Stimulated activated CD4-positive, alpha-beta T cell treated with anti-CD3 and anti-CD28 coated beads, Interleukin-15, amount 100 ng/mL, for 1 hour (primary cell): ENCODE measurements at places on chromosomes 12 and 14.

DNA sequence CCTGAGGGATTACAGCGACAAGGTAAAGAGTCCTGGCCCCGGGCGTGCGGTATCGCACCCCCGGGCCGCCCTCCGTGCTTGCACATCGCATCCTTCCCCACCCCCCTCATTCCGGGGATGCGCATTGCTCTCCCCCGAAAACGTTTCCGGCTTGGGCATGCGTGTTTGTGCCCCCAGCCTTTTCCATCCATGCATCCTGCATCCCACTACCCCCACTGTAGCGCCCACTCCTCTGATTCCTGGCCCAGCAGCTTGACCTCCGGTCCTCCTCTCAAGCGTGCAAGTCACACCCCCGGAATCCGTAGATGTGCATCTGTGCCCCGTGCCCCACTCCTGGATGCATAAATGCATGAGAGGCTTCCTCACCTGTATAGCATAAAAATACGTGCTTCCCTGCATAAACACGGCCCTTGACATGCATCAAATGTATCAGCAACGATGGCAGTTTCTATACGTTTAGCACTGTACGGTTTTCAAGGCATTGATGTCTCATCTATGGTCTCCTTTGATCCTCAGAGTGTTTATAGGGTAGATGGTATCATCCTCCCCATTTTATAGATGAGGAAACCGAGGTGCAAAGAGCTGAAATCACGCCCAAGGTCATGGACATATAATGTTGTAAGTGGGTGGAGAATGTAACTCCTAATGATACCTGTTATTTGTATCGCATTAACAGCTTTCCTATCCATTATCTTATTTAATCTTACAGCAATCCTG lies 484 bp downstream of the RIC8B start:
- DNase-seq, result no peak

- DNase-seq, result no peak
Observed at GRCh38 chr12:119198440-119198839, 19.7 kb downstream of the HSPB8 start.

GRCh38 chr14:87133073-87133801 lies 859.7 kb downstream of the GALC start:
- no peak for DNase-seq

DNA sequence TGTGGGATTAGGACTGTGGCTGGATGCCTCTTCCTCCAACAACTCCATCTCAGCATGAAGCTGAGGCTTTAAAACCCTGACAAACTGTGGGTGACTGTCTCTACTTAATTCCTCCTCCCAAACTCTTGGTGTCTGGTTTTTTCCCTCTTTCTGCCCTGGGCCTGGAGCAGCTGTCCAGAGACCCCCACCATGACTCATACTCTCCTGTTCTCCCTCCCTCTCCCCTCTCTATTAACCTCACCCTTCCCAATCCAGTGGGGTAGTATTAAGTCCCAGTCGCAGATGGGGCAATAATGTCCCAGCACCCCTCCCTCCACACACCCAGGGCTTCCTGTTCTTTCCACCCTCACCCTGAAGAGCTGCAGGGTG lies 2.0 kb upstream of the DNAJC14 start:
- no peak for DNase-seq

GRCh38 chr12:3246253-3246652 lies 169.1 kb downstream of the TSPAN9 start:
- DNase-seq, result no peak

DNA sequence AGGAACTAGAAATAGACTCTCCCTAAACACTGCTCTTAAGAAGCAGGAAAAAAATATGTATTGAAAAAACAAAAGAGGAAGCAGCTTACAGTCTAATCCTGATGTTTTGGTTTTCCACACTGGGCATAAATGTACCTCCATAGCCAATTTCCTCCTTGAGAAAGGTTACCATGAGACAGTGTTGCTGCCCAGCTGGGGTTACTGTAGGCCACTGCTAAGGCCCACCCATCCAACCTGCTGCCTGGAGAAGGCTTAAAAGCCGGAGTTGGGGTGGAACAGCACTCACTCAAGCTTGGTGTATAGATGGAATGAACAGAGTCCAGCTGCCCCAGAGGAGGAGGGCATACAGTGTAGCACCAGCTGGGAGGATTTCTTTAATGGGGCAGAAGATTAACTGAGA lies 41.1 kb downstream of the ERG28 start:
- DNase-seq, result no peak

- no peak for DNase-seq
Observed at GRCh38 chr12:57145460-57146059, 1.9 kb downstream of the LRP1-AS start.

DNA sequence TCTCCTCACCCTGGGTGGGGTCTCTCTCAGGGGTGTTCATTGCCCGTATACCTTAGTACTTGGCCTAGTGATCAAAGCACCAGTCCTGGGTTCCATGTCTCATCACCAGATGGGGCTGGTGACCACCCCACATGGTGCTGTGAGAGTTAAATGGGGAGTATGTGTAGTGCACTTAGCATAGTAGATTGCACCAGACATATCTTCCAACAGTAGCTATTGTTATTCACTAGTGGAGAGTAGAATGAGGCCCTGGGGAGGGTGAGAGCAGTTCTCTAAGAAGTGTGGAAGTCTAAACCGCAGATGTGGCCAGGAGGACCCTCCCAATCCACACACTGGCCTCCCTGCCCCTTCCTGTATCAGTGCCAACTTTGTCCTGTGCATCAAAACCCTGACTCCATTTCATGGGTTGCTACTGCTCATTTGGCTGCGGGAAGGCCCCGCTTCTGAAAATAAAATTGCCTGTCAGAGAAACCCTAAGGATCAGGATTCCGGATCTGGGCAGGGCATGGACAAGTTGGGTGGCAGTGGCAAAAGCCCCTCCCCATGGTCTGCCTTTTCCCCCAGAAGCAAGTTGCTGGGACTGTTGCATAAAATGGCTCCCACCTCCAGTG lies 4.4 kb downstream of the CD9 start:
- DNase-seq, result no peak

DNA sequence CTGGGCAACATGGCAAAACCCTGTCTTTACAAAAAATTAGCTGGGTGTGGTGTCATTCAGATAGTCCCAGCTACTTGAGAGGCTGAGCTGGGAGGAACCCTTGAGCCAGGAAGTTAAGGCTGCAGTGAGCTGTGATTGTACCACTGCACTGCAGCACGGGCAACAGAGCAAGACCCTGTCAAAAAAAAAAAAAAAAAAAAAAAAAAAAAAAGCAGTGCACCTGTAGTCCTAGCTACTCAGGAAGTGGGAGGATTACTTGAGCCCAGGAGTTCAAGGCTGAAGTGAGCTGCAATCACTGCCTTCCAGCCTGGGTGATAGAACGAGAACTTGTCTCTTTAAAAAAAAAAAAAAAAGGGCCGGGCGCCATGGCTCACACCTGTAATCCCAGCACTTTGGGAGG lies 5.6 kb downstream of the REM2 start:
- no peak for DNase-seq

- DNase-seq, result no peak
Observed at GRCh38 chr14:54756656-54757392, 145.8 kb downstream of the GCH1 start.

- no peak for DNase-seq
Observed at GRCh38 chr14:90319173-90319572, 12.6 kb downstream of the NRDE2 start.

GRCh38 chr12:54032086-54032619 lies 697 bp upstream of the HOXC5 start:
- DNase-seq, result no peak

DNA sequence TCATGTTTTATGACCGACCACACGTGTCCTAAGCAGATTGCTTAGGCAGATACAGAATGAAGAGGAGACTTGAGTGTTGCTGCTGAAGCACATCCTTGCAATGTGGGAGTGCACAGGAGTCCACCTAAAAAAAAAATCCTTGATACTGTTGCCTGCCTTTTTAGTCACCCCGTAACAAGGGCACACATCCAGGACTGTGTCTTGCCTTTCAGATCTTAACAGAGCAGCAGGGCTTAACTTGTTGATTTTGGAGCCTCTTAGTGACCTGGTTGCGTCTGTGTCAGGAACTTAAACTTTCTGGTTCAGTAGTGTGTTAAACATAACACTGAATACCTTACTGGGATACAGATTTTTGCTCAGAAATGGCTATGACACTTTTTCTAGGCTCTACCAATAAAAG lies 6.5 kb downstream of the EIF2B2 start:
- DNase-seq, result no peak

DNA sequence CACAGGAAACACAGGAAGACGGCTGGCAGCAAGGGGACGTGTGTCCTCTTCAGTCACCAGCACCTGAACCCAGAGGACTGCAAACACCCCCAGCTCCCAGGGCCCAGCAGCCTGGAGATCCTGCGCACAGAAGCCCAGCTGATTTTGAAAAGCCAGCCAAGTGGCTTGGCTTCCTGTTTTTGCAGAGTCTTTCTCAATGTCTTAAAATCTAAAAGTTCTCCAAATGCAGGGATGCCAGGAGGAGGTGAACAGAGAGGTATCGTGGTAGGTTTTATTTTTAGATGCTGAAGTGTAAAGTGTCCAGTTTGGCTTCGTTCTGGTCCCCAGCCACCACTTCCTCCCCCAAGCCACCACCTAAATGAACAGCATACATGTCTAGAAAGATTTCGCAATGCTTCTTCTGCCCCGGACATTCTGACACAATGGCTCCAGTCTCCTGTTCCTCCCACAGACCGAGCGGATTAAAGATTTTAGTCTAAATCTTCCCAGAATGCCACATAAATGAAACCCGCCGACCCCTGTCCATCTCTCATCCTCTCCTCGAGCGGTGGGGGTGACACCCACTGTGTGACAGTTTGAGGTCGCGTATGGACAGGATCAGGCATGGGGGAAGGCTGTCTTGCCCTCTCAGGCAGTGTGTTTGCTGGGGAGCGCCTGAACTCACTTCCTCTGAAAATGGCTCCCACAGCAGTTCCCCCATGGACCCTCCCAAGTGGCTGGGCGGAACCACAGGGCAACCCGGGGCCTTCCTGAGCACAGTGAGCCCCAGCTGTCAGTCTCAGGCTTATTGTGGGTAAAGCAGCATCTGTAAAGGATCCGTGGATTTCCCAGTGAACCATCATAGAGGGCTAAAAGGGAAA lies 41.6 kb downstream of the ITPK1 start:
- DNase-seq, result no peak

DNA sequence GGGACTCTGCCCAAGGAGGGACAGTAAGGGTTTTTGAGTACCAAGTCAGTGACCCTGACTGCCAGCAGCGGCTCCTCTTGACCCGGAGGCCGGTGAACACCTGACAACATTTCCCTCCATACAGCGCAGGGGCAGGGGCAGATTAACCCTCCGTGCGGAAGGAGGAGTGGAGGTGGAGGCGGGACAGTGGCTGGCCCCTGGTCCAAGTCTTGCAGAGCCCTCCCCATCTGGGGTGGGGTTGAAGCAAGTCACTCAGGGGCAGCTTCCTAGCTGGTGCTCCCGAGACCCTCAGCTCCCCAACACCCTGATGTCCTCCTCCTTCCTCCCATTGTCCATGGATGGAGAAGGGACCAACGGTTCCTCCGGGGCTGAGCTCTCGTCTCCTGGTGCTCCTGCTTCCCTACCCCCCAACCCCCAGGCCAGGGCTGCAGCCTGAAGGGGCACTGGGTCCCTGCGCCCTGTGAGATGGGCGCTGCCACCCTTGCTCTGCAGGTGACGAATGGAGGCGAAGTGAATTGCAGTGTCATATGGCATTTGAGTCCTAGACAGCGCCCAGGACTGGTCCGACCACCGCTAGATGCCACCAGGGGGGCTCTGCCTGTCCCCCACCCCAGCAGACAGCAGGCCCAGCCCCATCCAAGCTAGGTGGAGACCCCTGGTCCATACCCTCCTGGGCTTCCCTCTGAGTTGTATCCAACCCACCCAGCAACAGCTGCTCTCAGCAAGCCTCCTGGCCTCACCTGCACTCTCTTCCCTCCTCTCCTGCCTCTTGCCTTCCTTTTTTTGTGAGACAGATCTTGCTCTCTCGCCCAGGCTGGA lies 7.0 kb upstream of the AMN start:
- DNase-seq, result no peak

- DNase-seq, result no peak
Observed at GRCh38 chr12:99053616-99054362, 408.7 kb downstream of the APAF1 start.

DNA sequence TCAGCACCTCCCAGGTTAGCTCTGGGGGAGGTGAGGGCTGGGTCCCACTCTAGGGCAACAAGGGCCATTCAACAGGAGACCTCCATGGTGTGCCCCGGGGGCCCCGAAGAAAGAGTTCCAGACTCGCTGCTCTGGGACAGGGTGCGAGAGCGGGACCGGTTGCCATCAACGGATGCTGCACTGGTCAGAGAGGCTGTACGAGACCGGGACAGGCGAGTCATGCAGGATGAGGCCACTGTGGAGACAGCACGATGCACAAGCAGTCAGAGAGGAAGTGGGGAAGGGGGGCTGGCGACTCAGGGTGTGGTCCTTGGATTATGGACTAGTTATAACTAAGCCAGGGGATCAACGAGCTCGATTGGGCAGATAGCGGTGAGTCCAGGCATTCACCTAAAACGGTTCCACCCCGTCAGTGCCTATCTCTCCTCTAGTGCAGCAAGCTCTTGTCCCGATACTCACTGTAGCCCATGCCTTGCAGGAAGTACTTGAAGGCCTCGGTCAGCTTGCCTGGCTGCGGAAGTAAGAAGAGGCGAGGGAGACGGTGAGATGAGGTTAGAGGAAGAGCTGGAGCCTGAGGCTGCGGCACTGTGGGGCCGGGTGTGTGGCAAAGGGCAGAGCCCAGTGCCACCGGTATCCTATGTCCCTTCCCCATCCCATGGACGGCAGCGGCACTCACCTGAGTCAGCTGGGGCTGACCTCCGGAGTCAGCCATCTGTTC lies 7.2 kb downstream of the NDRG2 start:
- no peak for DNase-seq

DNA sequence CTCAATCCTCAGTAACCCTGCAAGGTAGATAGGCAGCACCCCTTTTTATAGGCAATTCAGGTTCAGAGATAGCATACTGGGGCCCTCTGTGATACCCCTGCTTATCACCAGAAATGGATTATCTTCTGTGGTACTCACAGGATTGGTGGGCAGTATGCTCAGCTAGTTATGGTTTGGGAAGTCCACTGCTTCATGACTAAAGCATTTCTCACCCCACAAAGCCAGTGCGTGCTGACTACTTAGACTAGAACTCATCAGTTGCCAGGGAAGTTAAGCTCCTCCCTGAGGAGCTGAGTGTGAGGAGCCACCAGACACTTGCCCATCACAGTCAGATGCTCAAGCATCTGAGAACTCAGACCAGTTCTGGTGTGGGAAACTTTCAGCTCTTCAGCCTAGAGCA lies 76.3 kb downstream of the SCAF11 start:
- no peak for DNase-seq

DNA sequence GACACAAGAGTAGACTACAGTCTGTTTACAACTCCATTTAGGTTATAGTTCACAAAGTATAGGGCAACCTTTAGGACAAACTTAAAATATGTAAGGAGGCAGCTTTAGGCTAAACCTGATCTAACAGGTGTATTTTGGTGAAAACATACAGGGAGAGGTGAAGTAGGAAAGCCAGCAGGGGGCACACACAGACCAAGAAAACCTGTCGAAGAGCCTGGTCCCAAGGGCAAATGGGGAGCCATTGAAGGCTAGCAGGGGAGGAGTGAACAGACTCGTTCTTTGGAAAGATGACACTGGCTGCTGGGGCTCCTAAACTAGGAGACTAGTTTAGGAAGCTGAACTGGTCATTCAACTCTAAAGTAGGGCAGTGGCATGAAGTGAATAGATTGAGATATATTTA lies 138.8 kb upstream of the WSCD2 start:
- DNase-seq, result no peak
